ENCODE measurements at places on chromosomes 1 and 21.
A peak's percentile ranks its signal among the peaks of the same experiment; 100 is the strongest.

GRCh38 chr1:209398313-209398991 is 185.1 kb upstream of the CAMK1G start:
- DNase-seq, result no peak

DNA sequence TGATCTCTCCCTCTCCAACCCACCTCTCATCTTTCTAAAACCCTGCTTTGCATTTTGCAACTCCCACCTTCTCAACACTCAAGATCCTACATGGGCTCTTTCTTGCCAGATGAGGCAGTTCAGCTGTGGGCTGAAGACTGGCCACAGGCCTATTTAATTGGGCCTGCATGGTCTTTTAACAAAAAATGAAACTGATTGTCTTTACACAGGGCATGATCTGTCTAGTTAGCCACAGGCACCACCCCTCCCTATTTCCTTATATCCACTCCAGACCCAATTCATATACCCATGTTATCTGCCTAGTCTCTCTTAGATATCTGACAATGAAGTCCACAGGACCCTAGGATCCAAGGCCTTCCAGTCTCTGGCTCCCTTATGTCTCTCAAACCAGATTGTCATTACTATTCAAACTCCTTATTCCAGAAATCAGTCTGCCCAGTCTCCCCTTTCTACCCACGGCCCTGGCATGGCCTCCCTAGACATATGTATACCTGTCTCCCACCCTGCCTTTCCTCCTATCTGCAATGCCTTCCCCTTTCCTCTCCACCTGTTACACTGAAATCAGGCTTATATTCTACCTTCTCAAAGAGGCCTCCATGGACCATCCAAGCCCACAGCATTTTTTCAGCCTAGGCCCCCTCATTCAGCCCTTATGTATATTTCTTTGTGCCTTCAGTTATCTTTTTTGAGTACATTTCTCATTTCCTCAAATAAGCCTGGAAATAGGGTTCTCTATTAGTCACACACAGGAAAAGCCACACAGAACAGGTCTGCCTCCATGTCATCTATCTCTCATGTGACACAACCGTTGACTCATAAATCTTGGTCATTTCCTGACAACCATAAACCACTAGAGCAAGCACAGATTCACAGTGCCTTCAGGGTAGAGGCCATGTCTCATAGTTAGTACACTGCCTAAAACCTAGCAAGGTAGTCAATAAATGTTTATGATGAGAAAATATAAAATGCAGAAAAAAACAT is 39.0 kb downstream of the LPAR3 start:
- no peak for DNase-seq

GRCh38 chr21:34590520-34590919 is 24.4 kb downstream of the RCAN1 start:
- DNase-seq, result no peak

DNA sequence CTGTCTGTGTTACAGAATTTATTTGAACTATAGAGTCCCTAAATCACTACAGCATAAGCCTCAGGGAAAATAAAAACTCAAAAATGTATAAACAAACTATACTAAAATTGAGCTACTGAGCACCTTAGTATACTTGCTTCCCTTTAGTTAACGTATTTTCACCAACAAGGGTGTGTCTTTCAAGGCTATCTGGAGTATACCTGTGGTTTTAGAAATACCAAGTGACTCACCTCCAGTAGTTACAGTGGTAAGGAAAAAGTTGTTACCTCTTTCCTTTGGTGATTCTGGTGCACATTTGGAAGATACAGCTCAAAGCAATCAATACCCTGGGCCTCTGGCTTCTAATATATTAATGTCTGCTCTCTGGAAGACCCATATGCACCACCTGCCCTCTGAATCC is 68.0 kb upstream of the C1orf105 start:
- no peak for DNase-seq

- no peak for DNase-seq
Measured at GRCh38 chr1:118918230-118918939, 69.8 kb downstream of the TBX15 start.

DNA sequence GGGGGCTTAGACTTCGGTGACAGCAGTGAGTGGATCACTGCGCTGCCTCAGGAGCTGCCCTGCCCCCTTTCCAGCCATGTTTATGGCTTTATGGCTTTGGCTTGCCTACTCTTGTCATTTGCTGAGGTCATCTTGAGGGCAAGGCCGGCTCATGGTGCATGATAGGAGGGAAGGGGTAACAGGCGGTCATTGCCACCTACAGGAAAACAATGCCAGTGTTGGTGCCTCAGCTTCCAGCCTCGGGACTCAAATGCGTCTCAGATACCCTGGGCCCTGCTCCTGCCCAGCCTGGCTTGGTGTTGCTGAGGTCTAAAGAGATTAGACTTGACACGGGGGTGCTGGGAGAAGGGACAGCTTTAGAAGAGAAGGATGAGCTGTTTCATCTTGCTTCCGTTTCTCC is 14.5 kb downstream of the KDF1 start:
- DNase-seq, result no peak

DNA sequence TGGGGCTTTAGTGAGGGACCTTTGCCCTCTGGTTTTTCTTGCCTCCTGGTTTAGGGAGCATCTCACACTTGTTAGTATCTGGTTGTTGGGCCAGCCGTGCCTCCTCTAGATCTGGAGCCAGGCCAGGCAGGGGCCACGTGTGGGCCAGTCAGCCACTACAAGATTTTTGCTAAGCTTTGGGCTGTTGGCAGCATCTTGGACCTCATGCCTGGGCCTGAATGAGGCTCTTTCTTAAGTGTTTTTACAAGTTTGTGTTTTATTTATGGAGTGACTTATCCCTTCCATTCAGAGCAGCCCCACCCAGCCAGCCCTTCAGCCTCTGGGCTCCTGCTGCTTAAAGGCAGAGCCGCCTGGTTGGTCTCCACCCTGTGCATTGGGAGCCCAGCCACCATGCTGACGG is 1.6 kb upstream of the SH3BGRL3 start:
- DNase-seq, result no peak

GRCh38 chr21:42153746-42154145 is 65.2 kb upstream of the ABCG1 start:
- no peak for DNase-seq

DNA sequence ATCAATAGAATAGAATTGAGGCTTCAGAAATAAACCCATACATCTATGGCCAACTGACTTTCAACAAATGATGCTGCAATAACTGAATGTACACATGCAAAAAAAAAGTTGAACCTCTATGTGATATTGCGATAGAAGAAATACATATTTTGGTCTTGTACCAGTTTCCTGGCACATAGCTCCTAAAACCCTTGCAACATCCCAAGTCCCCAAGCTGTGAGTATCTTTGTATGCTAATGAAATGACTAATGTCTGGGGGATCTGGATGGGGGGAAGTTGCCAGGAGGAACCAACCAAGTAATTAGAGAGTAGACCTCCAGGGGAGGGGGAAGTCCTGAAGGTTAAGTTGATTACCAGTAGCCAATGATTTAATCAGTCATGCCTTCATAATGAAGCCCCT is 24.4 kb downstream of the BLZF1 start:
- DNase-seq, result no peak

- no peak for DNase-seq
Measured at GRCh38 chr1:88891951-88892340, 579 bp upstream of the GTF2B start.

GRCh38 chr1:5586629-5587028 is 405.6 kb downstream of the NPHP4 start:
- DNase-seq, result no peak

DNA sequence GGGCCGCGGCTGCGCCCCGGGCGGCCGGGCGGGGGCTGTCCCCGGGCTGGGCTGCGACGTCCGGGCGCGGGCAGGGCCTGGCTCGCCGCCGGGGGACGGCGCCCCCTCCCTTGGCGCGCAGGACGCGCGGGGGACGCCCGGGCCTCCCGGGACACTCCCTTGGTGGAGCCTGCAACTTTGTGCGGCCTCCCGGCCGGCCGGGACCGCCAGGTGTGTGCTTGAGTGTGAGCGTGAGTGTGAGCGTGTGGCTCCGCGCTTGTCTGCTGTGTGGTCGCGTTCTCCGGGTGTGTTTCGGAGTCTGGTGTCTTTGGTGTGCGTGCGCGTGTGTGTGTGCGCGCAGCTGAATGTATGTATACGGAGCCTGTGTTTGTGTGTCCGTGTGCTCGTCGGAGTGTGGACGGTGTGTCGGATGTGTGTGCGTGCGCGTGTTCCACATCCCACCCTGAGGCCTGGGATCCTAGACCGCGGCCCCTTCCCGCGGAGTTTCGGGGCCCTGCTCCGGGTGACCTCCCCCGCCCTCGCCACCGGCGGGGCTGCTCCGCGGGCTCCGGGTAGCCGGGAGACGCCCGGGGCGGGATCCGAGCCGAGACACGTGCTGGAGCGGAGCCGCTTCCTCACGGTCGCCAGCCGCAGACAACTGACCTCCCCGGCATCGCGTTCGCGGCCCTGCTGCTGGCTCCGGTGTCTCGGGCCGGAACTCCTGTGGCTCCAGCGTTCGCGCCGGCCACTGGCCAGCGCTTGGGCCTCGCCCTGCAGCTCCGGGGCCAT is 1.7 kb downstream of the PTPRU start:
- no peak for DNase-seq

- DNase-seq, result peak; percentile 66
Measured at GRCh38 chr1:151457911-151458801, 1.1 kb downstream of the POGZ start.

DNA sequence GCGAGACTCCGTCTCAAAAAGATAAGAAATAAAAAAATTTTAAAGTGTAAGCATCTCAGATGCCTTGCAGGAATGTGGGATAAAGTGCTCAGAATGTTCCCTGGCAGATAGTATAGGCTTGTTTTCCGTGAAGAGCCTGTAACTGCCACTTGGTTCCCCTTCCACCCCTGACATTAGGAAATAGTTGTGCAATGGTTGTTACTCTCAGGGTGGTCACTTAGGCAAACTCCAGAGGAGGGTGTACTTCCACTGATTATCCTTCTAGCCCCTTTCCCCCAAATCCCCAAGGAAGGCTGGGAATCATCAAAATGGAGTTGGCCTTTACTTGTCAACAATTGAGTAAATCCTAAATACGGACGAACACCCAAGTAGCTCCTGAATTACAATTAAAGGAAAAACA is 10.4 kb downstream of the RPL11 start:
- DNase-seq, result no peak

DNA sequence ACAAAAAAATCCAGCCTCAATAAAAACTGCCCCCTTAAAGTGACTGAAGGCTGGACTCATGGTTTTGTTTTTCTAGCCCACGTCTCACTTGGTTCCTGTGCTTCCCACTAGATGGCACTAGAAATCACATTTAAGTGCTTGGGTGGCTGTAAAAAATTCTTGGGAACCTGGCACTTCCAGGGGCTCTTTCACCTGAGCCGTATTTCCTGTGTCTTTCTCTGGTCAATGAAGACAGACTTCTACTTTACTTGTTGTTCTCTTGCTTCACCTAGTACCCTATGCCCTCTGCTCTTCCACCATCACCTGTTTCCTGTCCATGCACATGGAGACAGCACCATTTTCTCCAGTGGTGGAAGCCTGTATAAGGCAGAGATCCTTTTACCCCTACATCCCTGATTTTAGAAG is 20.0 kb downstream of the METTL13 start:
- no peak for DNase-seq

GRCh38 chr1:8858888-8859706 is 19.4 kb downstream of the ENO1 start:
- peak; percentile 43 for DNase-seq

- no peak for DNase-seq
Measured at GRCh38 chr1:43799656-43800635, 92.6 kb downstream of the ST3GAL3 start.

DNA sequence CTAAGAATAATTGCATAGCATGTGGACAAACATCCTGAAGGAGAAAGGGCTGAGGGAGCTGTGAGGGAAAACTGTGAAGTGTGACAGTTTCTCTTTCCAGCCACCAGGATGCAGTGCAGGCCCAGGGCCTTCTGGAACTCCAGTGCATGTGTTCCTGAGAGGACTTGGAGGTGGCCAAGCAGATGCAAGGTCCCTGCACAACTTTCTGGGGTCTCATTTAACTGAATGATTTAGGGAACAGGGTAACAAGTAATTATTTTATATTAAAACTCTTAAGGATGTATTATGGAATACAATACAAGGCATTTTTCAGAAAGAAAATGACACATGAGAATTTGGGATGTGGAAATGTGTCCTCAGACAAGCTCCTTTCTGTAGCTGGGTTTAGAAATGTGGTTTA is 61.2 kb upstream of the MCOLN3 start:
- DNase-seq, result peak; percentile 37

- peak; percentile 50 for DNase-seq
Measured at GRCh38 chr1:62175568-62176179, 19.0 kb upstream of the L1TD1 start.

- no peak for DNase-seq
Measured at GRCh38 chr1:17717594-17718535, 37.3 kb upstream of the ACTL8 start.

- no peak for DNase-seq
Measured at GRCh38 chr1:243903041-243903440, 53.0 kb upstream of the AKT3 start.

DNA sequence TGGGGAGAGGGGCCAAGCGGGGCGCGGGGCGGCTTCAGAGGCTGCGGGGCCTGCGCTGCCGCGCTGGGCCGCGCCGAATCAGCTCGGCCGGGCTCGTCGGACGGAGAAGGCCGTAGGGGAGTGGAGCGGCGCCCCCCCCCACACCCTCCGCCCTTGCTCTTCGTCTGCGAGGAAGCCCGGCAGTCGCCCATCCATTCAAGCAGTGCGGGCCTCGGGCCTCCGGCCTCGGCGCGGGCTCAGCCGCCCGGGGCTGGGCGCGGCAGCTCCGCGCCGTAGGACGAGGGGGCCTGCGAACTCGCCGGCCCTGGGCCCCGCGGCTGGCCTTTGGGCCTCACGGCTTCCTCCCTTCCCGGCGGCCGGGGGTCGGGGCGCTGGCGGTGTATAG is 564 bp downstream of the CTPS1 start:
- DNase-seq, result no peak

- DNase-seq, result no peak
Measured at GRCh38 chr1:22971161-22971560, 1.5 kb downstream of the LACTBL1 start.

DNA sequence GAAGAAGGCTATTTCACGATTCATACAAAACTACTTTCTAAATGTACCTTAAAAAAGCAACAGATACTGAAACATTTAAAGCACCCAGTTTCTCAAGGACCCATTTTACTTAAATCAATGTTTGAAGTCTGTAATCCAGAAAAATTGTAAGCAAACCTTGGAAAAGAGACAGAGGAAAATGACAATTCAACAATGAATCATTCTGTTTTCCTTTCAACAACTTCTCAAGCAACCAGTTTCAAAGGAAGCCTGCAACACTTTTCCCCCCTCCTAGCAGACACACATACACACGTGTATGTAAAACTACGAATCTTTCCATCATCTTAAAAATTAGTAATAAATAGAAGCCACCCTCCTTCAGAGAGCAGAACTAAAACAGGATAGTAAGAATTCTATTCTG is 1.2 kb downstream of the RERE start:
- no peak for DNase-seq

DNA sequence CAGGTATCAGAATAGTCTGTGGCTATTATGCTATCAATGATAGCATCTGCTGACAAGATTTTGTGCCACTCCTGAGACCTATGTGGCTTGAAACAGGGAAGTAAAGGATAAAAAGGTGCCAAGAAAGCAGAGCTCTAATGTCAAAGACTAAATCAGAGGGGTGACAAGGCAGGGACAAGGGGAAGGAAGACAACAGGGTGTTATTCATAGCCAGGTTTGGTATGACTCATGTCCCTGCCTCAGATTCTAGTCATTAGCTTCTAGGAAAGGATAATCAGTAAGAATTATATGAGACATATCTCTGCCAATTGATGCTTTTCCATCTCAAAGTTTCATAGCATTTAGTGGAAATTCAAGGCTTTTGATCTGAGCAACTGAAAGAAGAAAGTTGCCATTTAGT is 31.8 kb upstream of the PLD5 start:
- no peak for DNase-seq

GRCh38 chr1:84835169-84835568 is 57.8 kb downstream of the LPAR3 start:
- no peak for DNase-seq
